ENCODE measurements at places on chromosomes 16 and 17. TPM values are rescaled to one million over a fixed set of nuclear protein-coding genes. Genes with fewer than 3 reads are reported as not detected.

KLHL10 gene
- polyA plus RNA-seq, result 0.06 TPM

CYBC1 gene
- polyA plus RNA-seq, result 74.8 TPM

ASPA gene
- 0.17 TPM for polyA plus RNA-seq

- no peak for DNase-seq
These were observed 40.6 kb downstream of the CCT6B start for GRCh38 chr17:34920676-34921075.

CCL14 gene
- polyA plus RNA-seq, result not detected
